Amygdala (tissue), 56 donors: ENCODE measurements at places on chromosomes 5 and 9.

DNA sequence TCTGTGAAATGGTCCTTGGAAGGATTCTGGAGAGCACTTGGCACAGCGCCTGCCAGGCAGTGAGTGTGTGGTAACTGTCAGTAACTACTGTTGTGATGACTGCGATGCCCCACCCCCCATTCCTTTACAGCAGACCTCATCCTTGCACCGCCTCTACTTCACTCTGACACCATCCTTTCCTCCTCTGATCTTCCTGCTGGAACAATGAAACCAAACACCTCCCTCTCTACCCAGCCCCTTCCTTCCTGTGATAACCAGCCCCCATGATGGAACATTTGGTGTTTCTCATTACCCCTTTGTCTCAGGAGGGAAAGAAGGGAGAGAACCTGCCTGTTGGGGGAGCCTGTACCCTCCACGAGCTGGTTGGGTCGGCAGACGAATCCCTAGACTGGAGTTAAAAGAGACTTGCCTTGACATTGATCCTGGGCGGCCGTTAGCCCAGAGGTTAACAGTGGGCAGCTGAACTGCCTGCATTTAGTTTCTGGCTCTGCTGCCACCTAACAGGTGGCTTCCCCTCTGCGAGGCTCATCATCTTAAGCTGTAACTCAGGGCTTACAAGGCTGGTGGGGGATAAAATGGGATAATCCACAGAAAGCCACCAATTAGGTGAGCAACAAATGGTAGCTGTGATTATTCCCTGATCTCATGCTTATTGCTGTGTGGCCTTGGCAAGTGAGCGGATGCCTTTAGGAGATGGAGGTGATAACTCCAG is 34.2 kb upstream of the GRPEL2 start:
- DNase-seq = no peak

- no peak for DNase-seq
Measured at GRCh38 chr9:126348911-126349550, 22.4 kb downstream of the MVB12B start.

DNA sequence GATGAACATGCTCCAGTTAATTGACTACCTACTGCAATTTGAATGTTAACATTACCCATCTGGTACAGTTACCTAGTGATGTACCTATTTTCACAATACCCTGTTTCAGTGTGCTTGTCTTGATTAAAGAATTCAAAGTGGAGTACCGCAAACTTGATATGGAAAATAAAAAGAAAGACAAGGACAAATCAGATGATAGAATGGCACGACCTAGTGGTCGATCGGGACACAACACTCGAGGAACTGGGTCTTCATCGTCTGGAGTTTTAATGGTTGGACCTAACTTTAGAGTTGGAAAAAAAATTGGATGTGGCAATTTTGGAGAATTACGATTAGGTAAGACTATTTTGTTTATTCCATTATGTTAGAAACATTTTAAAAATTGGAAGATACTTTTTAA is 33.5 kb downstream of the CSNK1G3 start:
- no peak for DNase-seq

DNA sequence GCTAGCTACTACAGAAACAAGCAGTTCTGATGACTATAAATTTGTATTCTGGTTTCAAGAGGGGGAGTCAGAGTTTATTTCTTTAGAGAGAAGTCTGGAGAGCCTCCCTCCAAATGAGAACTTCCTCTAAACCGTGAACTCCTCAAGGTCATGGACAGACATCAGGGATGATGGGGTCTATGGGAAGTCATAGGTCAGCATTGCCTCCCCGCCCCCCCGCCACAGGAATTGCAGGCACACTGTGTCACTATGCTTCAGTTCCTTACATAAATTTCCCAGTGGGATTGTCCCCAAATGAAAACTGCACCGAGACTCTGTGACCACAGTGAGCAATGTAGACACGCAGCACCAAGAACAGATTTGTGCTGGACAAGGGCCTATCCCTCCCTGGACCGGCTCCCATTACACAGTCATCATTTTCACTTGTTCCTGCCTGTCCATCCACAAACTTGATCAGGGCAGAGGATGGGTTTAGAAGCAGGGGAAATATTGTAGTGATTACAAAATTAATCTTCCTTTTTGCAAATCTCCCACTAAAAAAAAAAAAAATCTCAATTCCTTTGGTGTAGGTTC is 300.3 kb downstream of the EFNA5 start:
- no peak for DNase-seq

DNA sequence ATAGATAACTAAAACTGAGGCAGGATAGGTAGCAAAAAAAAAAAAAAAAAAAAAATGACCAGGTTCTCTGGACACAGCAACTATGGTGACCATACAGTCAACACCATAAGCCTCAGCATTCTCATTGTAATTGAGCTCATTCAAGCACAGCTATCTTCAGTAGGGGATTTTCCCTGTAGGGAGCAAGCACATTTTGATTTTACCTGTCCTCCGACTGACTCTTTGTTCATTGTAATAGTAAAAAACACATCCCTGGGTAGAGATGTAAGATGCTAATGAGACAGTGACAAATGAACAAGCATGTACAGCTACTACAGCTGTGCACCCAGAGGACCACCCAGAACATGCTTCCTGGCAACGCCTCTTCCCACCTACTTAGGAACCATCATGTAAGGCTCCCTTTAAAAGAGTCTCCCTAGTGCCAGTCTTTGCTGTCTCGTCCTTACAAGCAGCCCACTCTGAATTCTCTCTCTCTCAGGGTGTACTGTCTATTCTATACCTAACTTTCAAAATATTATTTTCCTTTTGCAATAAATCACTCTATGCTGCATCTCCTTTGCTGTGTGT is 65.0 kb upstream of the FBXW11 start:
- no peak for DNase-seq

GRCh38 chr5:164191240-164191639 is 685.8 kb downstream of the MAT2B start:
- no peak for DNase-seq

- no peak for DNase-seq
Measured at GRCh38 chr5:11709021-11709420, 195.2 kb downstream of the CTNND2 start.

- no peak for DNase-seq
Measured at GRCh38 chr9:121026260-121026691, 23.8 kb downstream of the C5 start.

DNA sequence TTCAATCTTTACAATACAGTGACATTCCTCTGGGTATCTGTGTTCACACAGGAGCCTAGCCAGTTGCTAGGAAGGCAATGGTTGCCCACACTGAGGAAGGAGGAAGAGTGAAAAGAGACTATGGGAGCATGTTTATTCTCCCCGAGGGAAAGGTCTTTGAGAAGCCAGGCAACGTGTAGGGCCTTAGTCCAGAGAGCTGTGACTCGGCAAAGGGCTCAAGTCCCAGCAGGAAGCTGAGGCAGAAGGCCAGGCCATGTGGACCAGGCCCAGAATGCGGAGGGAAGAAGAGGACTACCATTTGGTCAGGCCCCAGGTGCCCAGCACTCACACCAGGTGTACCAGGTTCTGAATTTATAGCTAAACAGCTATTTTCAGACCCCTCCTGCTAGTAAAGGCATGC is 136.6 kb upstream of the DMAC1 start:
- no peak for DNase-seq

DNA sequence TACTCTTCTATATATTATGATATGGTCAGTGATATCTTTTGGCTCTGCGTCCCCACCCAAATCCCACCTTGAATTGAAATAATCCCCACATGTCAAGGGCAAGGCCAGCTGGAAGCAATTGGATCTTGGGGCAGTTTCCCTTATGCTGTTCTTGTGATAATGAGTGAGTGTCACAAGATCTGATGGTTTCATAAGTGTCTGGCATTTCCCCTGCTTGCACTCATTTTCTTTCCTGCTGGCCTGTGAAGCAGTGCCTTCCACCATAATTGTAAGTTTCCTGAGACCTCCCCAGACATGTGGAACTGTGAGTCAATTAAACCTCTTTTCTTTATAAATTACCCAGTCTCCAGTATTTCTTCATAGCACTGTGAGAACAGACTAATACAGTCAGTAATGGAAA is 45.0 kb upstream of the TNC start:
- DNase-seq = no peak

- DNase-seq = peak; percentile 63
Measured at GRCh38 chr9:128550770-128551656, 1.4 kb upstream of the SPTAN1 start.

GRCh38 chr9:124392254-124392870 is 22.9 kb downstream of the PSMB7 start:
- DNase-seq = no peak

DNA sequence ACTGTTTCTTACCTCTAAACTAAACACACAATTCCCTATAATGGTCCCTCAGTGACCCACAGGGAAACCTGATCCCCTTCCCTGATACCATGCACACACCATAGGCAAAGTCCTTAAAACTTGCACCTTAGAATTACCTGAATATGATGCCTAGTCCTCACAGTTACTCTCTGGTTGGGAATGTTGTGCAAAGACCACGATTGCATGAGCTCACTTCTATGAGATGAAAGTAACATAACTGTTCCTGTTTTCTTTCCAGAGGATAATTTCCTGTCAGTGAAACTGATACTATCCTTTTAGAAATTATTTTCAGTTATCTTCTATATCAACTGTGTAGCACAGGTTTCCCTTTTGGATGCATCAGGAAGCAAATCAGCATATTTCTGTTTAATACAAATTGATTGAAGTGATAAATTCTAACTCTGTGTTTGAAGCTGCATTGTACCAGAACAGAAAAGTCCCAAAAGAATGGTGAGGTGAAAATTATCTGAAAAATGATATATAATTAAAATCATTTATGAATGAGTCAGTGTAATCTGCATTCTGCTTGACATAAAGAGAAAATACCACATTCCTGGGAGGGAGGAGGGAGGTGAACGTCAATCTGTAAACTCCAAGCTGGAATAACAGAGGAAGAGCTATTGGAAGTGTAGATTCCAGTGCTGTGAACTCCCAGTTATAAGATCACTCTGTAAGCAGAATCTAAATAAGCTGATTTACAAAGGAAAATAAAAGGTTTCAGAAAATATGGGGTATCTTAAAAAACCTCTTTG is 51.2 kb upstream of the TNFAIP8 start:
- DNase-seq = no peak

DNA sequence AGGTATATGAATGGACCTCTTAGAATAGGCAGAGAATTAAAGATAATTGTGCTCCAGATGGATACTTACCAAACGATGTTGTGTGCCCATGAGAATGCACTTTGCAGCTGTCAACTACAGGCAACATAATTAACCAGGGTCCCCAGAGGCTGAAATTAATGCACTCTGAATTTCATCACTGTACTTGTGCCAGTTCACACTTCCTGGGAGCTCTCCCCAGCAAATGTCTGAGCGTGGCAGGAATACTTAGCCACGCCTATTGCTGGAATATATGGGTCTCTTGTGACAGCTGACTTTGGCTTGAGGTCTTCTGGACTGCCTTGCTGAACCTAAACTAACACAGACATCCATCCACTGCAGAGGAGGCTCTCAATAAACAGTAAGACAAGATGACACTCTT is 11.9 kb upstream of the C1QTNF2 start:
- no peak for DNase-seq

GRCh38 chr5:170633235-170634081 is 129.6 kb downstream of the KCNIP1 start:
- DNase-seq = peak; percentile 61

DNA sequence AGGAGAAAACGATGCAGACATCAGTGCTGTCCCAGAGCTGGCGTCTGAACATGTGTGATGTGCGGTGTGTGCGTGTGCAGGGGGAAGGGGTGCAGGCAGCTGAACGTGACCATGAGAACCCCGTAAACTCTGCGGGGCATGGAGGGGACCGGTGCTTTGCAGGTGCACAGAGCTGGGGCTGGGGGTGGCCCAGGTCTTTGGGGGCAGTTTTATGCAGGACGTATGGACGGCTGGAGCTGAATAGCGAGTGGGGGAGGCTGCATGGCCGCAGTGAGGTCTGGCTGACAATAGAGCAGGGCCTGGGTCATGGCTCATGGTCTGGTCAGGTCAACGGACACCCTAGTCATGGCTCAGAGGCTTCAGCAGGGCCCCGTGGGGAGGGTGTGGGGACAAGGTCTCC is 3.3 kb upstream of the EXOC3 start:
- no peak for DNase-seq

DNA sequence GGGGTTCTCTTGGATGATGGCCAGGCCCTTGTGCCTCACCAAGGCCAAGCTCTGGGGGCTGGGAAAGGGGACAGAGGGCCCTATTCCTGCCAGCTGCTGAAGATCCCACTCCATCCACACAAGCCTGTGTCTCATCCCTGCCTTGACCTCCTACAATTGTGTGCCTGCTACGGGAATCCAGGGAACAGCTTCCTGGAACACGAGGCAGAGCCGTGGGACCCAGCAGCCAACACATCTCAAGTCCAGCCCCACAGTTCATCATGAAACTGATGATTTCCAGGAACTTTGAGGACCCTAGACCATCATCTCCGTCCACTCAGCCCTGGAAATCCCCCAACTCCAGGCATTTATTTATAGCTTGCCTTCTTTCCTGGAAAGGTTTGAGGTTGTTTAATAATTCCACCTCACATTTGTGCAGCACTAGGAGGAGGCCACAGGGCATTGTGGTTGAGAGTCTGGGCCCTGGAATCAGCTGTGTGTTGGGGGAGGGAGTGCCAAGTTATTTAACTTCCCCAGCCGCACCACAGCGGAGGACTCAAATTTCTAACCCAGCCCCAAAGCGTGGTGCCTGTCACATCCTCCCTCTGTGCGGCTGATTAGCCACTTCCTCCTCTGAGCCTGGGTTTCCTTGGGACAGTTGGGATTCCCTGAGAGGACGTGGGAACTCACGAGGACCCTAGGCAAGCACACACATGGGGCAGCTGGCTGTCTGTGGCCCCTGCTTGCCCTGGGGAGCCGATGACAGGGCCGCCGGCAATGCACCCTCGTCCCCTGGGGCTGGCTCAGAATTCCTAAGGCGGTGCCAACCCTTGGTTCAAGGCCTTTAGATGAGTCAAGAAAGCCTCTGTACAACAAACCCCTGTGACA is 58.2 kb upstream of the GGTA1 start:
- DNase-seq = peak; percentile 30

GRCh38 chr5:97162045-97162444 is 19.6 kb upstream of the LIX1 start:
- peak; percentile 14 for DNase-seq

DNA sequence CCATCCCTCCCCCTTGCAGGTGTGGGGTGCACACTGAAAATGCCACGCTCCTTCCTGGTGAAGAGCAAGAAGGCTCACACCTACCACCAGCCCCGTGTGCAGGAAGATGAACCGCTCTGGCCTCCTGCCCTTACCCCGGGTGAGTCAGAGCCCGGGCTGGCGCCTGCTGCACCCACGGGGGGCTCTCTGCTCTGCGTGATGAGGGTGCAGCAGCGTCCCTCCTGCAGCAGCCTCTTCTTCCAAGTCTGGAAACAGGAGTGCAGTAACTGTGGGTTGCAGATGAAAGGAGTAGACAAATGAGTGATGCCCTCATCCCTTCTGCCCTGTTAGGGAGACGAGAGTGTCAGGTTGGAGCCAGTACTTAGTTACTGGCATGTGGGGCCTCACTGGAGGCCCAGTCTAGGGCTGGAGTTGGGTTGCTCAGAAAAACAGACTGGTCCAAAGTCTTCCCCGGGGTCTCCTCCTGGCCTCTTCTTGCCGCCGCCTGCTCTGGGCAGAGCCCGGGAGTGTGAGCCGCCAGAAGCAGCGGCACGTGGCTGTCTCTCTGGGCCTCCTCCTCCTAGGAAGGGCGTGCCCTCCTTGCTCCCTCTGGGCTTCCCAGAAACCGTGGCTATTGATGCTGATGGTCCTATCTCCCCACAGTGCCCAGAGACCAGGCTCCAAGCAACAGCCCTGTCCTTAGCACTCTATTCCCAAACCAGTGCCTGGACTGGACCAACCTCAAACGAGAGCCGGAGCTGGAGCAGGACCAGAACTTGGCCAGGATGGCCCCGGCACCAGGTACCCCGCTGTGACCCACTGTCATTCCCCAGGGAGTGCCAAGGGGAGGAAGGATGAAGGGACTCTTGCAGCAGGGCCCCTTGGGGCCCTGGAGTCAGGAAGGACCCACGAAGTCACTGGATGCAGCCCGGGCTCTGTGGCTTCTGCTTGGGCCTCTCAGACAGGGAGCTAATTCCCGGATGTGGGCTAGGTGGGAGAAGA is 8.4 kb downstream of the GFI1B start:
- DNase-seq = no peak
